Muscle of arm (tissue), 14 donors: ENCODE measurements at places on chromosomes 4 and X.

DNA sequence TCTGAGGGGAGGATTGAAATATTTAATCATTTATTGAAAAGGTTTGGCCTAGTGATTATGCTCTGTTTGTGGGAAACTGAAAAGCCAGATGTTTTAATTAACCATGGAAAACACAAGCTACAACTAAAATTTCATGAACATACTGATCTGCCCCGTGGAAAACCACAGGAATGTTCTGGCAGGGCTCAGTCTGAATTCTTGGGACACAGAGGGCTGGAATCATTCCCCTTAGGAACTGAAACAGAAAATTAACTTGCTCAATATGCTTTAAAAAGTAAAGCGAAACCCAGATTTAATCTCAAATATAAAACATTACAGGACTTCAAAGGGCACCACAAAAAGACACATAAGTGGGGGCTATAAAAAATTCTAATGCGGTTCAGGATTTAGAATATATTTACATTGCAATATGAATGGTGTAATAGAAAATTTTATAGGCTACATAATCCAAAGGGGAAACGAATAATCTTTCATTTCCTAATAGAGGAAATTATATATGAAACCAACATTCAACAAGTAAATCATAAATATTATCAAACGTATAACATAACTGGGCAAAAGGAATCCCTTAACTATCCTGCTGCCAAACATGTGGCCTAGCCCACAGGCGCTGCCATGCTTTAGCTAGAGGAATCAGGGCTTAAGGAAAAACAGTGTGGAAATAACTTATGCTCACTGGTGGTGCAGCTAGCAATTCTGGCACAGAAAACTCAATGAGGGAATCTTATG, 70.9 kb downstream of the APBB2 start:
- DNase-seq = peak; percentile 86

- no peak for DNase-seq
Observed at GRCh38 chr4:139921429-139922184, 232.4 kb downstream of the MAML3 start.

- DNase-seq = peak; percentile 28
Observed at GRCh38 chr4:25367004-25367621, 9.9 kb upstream of the ANAPC4 start.

- DNase-seq = no peak
Observed at GRCh38 chrX:108223585-108223984, 132.0 kb downstream of the ATG4A start.

GRCh38 chrX:20718592-20719380, 452.1 kb upstream of the RPS6KA3 start:
- DNase-seq = no peak

DNA sequence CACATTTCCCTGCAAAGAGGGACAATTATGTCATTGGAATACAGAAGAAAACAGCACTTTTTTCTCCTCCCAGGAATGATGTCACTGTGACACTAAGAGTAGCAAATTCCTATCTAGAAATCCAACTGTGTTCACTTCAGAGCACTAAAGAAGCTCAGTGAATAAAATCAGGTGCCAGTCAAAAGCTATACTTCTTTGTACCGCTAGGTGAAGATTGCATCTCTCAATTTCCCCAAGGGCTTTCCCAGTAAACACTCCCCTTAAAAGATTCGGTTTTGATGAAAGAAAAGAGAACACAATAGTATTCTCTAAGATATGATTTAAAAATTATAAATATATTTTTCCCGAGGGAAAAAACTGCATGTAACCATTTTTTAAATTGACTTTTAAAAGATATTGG, 104.7 kb upstream of the MID1 start:
- DNase-seq = no peak
